ENCODE measurements at places on chromosomes 7 and 10.

- DNase-seq = no peak
Measured at GRCh38 chr7:14598978-14599377, 303.6 kb downstream of the DGKB start.

- DNase-seq = no peak
Measured at GRCh38 chr7:67878808-67879207, 882.2 kb downstream of the TYW1 start.

GRCh38 chr7:74294191-74294998 is 5.2 kb downstream of the CLIP2 start:
- DNase-seq = no peak

DNA sequence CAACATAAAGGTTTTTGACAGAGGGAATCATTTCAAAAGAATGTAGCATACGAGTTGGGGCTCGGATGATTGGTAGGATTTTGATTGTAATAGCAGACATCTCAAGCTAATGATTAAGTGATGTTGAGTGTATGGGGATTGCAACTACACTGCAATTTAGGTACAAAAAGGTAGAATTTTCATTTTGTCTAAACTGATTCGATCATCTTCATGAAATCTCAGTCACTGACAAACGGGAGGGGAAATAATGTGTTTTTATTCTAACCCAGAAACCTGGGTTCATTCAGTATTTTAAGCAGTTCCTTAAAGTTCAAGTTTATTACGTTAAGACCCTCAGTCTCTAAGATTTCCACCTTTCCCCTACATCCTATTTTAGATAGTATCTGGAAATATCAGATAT is 3.9 kb upstream of the PHYHIPL start:
- no peak for DNase-seq

- no peak for DNase-seq
Measured at GRCh38 chr10:113078282-113078907, 128.3 kb downstream of the TCF7L2 start.

GRCh38 chr7:103296901-103297836 is at the start of gene PMPCB:
Gene PMPCB, plus strand, starts transcription at chr7:103297435. Its CDS starts 25 bp downstream, at chr7:103297460.
- peak; percentile 85 for DNase-seq

GRCh38 chr7:76358481-76359110 is at the start of gene YWHAG:
Gene YWHAG, minus strand, starts transcription at chr7:76358991. Its CDS starts 183 bp downstream, at chr7:76358808.
- DNase-seq = no peak

DNA sequence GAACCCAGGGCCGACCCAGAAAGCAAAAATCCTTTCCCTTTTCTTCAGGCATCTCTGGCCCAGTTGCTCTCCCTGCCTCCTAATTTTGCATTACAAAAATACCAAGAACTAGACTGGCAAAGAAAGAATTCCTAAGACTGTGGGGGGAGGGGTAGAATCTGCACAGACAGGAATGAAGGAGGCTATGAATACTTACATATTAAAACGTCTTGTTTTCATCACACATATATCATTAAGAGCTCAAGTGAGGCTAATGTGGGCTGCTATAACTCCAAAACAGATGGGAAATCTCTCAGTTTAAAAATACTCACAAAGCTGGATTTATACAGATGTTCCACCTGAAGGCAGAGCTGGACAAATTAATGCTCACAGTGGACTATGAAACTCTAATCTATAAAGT is 29.2 kb upstream of the MKX start:
- no peak for DNase-seq

- DNase-seq = no peak
Measured at GRCh38 chr10:61778137-61778536, 115.4 kb downstream of the CABCOCO1 start.

DNA sequence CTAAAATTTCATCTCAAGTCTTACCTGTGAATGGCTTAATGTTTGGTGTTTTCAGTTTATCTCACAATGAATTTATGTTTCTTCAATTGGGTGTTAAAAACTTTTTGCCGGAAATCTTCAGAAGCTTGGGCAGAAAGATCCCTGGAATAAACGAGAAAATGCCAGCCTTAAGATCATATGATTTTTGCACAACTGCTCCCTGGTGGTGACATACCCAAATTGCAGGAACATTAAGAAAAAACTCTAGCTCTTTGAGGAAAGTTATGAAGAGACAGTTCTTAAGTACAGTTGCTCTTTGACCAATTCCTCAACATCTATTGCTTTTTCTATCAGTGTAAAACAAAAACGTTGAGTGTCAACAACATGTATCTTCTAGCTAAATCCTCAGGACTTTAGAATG is 48.2 kb upstream of the CREB5 start:
- no peak for DNase-seq

DNA sequence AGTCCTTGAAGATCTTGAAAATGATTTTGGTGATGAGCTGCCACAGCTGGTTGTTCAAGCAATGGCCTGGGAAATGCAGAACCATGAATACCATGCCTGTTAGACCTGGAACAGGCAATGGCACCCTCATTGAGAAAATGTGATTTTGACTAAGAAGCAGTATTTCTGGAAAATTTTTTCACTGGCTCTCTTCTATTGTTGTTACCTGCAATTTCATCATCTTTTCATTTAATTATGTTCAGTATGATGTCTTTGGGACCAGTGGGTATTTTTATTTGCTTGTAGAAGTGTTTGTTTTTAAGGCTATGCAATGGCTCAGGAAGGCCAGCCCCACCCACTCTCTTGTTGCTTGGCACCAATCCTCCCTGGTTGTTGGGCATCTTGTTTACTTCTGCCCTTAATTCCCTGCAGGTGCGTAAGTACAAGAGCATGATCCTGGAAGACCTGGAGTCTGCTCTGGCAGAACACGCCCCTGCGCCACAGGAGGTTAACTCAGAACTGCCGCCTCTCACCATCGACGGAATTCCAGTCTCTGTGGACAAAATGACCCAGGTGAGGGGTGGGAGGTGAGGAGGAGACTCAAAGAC is 78.6 kb downstream of the NRF1 start:
- DNase-seq = peak; percentile 70

All from NCI-H748 treated with DMSO at 0.1 percent for 48 hours (cell line).